ENCODE measurements at places on chromosomes 2 and 18.

- no peak for DNase-seq
Measured at GRCh38 chr2:86631846-86632485, 8.3 kb upstream of the RNF103 start.

GRCh38 chr2:130391872-130392670 lies 36.2 kb downstream of the PTPN18 start:
- DNase-seq = no peak

DNA sequence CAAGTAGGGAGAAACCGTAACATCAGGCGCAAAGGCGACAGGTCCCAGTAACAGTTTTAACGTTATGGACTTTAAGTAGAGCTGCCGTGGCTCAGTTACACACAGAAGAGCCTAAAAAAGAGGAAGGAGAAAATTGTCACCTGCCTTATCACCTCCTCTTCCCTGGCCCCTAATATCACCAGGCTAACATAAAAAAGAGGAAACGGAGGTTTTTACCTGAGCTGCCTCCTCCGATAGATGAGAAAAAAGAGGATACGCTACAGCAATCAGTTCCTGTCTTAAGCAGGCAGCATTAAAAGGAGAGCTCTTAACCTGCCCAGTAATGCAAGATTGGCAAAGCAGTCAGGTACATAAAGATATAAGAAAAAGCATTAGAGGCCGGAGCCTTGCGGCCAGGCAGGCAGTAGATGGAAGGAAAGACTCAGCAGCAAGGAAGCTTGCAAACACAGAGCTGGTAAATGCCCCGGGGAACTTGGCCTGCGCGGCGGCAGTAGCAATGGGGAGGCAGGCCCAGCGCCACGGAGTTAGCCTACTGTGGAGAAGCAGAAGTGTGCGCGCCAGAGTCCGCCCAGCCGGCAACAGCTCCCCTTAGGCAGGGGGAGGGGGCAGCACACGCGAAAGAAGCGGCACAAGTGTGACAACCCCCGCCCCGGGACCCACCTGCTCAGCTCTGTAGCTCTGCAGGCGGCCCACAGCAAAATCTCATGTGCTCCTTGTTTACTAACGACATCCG lies 116.3 kb upstream of the SCN7A start:
- DNase-seq = no peak

GRCh38 chr2:209322041-209322440 lies 101.8 kb upstream of the MAP2 start:
- DNase-seq = no peak

DNA sequence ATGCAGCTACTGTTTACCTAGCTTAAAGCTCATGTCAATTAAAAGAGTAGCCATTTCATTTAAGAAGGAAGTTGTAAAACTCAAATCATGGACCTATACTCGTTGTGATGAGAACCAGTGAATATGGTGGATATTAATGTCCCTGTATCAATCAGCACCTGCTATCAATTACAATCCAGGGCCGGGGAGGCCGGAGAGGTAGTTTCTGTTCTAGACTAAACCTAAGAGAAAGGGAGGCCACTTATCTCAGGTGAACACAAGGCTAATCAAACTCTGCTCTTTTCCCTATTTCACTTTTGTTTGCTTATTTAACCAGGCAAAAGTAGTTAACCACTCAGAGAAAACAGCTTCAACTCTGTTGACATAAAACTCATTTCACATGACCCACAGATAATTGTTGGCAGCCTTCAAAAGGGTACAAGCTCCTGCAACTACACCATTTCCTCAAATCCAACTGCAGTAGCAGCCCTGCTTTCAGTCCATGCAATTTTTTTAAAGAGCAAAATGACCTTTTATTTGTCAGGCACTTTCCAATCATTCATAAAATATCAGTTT lies 27.8 kb upstream of the SLC9A2 start:
- DNase-seq = no peak

- no peak for DNase-seq
Measured at GRCh38 chr18:40851014-40851429, 1104.0 kb upstream of the PIK3C3 start.

DNA sequence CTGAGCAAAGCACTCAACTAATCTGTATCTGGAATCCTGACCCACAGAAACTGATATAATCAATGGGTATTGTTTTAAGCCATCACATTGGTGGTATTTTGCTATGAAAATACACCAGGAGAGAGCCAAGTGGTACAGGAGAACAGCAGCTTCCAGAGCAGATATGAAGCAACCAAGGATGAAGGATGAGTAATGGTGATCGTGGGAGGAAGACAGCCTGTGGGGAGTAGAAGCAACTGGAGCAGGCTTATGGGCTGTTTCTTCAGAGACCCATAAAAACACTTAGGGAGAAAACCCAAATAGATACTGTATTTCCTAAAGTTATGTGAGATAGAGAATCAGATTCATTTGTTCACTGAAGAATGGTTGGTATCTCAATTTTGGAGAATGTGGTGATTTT lies 330.8 kb downstream of the NUP35 start:
- DNase-seq = no peak

DNA sequence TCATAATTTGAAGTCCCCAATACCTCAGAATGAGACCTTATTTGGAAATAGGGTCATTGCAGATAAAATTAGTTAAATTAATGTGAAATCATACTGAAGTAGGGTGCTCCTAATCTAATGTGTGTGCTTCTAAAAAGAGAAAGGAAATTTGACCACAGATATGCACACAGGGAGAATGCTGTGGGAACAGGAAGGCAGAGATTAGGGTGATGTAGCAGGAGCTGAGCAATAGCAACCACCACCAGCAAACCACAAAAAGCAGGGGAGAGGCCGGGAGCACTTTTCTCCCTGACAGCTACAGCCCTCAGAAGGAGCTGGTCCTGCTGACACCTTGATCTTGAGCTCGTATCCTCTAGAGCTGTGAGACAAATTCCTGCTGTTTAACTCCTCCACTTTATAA lies 24.6 kb upstream of the SCG2 start:
- DNase-seq = peak; percentile 63

- no peak for DNase-seq
Measured at GRCh38 chr2:7071916-7072556, 154.8 kb downstream of the RNF144A start.

DNA sequence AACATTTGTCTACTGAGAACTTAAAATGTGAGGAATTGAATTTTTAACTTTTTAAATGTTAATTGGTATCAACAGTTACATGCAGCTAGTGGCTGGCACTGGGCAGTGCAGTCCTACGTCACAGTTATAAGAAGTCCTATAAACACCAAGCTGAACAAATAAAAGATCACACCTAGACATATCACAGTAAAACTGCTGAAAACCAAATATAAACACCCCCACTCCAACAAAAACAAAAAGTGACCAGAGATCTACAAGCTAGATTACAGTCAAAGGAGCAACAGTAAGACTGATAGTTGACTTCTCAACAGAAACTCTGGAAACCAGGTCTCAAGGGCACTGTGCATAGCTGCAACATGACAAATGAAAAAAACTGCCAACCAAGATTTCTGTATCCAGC lies 19.4 kb downstream of the TLK1 start:
- no peak for DNase-seq

- DNase-seq = no peak
Measured at GRCh38 chr2:42897358-42897757, 105.0 kb upstream of the HAAO start.

- DNase-seq = no peak
Measured at GRCh38 chr18:11096839-11097750, 52.3 kb downstream of the PIEZO2 start.

DNA sequence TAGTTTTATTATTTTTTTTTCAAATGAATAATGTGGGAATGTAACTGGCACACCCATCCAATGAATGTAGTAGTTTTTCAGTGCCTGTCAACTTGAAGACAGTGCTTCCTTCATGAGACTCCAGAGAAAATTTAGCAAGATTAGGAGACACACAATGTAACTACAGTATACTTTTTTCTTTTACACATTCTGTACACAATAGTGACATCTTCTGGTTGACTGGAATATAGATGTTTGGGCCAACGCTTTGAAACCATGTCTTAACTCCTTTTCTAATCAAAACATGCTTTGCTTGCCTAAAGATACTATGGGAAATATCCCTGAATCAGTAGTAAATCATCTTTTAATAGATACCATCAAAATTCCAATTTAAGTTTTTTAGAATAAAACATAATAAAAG lies 229.5 kb upstream of the ZC3H15 start:
- DNase-seq = peak; percentile 8

GRCh38 chr2:219976871-219977270 lies 349.4 kb downstream of the SLC4A3 start:
- no peak for DNase-seq

DNA sequence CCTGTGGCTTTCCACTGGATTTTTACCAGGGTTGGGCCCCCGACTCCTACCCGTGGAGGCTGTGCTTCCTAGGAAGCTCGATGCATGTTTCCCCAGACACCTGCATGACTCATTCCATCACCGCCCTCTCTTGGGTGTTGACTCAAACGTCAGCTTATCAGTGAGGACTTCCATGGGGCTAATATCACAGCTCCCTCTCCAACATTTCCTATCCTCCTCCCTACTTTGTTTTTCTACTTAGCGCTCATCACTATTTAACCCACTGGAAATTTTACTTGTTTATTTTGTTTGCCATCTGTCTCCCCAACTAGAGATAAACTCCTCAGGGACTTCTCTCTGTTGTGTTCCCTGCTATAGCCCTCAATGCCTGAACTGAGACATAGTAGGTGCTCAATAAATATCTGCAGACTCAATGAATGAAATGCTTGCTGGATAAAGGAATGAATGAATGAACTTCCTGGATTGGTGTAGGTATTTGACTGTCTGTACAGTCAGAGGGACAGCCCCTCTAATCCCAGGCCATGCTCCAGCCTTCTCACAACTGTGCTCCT lies 89.7 kb upstream of the MSH2 start:
- no peak for DNase-seq

DNA sequence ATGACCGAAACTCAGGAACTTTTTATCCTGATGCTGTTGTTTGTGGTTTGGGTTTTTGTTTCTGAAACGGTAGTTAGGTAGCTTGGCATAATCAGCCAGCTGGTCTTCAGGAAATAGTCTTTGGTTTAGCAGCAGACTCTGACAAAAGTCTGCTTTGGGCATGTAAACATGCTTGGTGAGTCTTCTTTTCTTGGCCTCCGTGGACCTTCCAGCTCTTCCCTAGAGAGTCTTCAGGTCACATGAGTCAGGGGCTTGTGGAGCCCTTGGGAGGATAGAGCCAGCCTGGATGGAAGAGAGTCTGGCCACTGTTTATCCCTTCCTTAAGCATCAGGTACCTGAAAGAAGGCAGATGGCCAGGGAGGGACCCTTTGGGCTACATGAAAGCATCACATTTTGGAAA lies 154.5 kb downstream of the MGAT5 start:
- no peak for DNase-seq

- DNase-seq = no peak
Measured at GRCh38 chr2:64412671-64413070, 41.3 kb upstream of the LGALSL start.

DNA sequence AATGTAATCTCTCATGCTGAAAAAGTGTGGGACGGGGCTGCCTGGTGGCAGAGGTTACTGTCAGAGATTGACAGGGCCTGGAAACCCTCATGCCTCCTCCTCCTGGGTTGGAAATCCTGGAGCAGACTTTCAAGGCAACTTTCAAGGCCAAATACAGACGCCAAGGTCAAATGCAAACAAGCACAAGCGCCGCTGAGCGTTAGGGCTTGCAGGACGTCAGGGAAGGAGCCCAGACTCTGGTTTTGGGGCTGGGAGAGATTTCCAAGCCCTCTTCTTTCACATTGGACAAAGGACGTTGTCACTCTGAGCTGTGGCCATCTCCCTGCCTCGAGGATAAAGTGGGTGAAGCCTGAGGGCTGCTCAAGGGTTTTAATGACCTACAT lies 120.1 kb downstream of the TWIST2 start:
- DNase-seq = no peak

DNA sequence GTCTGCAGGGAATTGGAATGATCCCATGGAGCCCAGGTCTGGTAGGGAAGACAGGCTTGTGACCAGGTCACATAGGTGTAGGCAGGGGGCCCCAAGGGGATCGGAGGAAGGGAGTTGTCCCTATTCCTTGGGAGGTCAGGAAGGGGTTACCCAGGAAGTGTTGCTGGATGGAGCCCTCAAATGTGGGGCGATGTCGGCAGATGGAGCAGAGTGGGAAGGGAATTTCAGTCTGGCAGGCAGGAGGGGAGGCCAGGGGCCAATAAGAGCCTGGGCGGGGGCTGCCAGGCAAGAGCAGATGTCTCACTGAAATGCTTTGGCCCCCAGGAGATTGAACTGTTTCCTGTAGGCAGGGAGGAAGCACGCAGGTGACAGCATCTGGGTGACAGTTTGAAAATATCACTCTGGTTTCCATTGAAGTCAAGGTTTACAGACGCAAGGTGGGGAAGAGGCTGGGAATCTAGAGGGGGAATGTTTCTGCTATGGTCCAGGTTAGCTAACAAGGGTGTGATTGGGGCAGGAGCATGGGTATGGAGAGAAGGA lies 81.5 kb upstream of the SMAD2 start:
- DNase-seq = no peak

- no peak for DNase-seq
Measured at GRCh38 chr2:121245913-121246312, 39.1 kb downstream of the TFCP2L1 start.

DNA sequence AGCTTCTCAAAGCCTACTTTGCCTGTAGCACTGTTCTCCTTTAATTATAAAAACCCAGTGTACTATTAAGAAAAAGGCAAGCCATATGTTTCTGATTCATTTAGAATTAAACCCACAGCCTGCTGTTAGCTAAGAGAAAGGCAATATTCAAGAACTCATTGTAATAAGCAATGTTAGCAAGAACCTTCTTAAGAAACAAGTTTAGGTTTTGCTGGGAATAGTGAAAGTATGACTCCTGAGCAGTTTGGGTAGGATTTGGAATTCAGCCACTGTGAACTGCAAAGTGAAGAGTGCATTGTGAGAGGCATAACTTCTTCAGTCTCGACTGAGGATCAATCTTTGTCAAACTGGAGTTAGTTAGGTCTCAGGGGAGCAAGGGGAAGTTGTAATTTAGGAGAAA lies 206.5 kb upstream of the NT5C1B start:
- DNase-seq = peak; percentile 21

GRCh38 chr2:21028021-21028947 lies 15.6 kb downstream of the APOB start:
- DNase-seq = no peak

DNA sequence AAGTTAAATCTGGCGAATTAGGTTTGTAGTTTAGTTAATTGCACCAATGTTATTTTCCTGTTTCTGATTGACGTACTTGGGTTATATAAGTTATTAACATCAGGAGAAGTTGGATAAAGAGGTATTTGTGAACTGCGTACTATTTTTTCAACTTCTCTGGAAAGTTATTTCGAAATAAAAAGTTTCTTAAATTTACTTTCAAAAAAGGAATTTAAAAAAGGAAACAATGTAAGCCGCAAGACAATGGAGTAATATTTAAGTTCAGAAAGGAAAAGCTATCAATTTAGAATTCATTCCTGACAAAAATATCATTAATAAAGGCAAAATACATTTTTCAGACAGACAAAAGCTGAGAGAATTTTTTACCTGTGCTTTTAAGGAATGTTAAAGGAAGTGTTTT lies 47.7 kb downstream of the RAB10 start:
- no peak for DNase-seq

- peak; percentile 59 for DNase-seq
Measured at GRCh38 chr2:156332534-156333273, at the start of gene NR4A2. TSS of gene NR4A2 (minus strand) at chr2:156332721. CDS start at chr2:156330186, 2,535 bp downstream.

- no peak for DNase-seq
Measured at GRCh38 chr2:38098421-38099098, 22.6 kb upstream of the CYP1B1 start.

- DNase-seq = no peak
Measured at GRCh38 chr2:214730800-214731407, 78.6 kb downstream of the BARD1 start.

GRCh38 chr2:24123922-24124580 lies 782 bp downstream of the FAM228B start:
- DNase-seq = no peak
